ENCODE measurements at places on chromosomes 12 and 14.
A peak's percentile ranks its signal among the peaks of the same experiment; 100 is the strongest.

- DNase-seq = no peak
These were observed 16.1 kb downstream of the TAMALIN start for GRCh38 chr12:52022841-52023181.

DNA sequence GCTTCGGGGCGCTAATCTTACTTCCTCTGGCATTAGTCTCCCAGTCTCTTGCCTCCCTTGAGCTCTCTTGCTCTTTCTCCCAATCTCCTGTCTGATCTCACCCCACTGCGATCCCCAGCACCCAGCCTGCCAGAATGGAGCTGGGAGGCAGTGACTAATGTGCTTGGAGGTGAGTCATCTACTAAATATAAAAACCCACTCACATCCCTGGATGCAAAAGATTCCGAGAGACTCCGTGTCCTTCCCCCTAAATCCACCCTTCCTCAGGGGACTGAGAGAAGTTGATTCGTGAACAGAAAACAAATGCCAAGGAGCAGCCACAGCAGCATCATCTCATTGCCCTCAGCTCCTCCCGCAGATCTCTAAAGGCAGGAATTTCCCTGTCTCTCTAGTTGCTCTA is 45.7 kb upstream of the KCNA5 start:
- no peak for DNase-seq

- no peak for DNase-seq
These were observed 7.1 kb downstream of the P2RX4 start for GRCh38 chr12:121217063-121217462.

GRCh38 chr12:100185361-100185894 is 15.2 kb upstream of the ACTR6 start:
- DNase-seq = peak; percentile 74

DNA sequence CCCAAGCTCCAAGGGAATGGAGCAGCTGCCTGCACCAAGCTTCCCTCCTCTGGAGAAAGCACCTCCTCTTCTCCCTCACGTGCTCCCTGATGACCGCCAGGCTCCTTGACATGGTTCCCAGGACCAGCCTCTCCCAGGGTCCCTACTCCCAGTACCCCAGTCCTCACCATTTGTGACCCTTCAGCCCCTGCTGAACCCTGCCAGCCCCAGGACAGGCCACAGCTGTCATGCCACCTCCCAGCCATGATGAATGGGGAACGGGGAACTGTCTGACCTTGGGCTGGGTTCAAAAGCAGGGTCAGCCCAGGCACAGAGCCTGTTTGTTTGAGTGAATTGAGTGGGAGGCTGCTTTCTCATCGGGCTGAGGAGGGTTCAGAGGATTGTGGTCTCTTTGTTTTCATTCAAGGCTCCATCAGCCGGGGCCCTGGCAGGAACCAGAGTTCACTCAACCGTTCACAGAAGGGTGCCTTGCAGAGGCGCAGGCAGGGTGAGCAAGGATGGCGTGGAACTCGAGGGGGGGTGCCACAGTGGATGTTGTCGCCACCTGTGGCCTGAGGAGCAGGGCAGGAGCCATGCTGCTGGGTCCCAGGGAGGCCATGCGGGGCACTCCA is 344.5 kb upstream of the SFSWAP start:
- DNase-seq = no peak

DNA sequence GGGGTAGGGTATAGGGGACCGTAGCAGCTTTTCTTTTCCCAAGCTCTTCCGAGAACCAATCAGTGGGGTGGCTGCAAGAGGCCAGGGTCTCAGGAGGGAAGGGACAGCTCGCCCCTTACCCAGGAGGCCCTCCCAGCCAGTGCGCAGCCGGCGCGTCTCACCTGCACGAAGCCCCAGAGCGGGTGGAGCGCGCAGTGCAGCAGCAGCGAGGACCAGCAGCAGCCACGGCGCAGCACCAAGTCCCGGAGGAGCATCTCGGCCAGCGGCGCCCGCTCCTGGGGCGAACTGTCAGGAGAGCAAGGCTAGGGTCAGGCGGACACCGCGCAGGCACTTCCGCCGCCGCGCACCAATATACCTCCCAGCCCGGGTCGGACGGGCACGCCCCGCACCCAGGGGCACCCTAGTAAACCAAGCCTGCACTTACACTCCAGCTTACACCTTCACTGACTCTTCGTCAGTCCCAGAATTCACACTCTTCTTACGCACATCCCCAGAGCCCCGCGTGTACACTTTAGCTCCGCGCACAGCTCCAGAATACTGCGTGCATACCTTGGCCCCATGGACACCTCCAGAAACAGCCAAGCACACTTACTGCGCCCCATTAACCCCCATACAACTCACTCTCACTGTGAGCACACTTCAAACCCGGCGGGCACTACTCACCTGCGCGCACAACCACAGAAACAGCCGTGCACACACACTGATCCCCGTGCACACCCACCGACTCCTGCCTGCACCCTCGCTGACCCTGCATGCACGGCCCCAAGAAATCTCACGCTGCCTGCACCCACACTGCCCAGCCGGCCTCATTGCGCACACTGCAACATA is 606 bp downstream of the PRIMA1 start:
- no peak for DNase-seq

- DNase-seq = no peak
These were observed 35.3 kb upstream of the TTC7B start for GRCh38 chr14:90851327-90852036.
